ENCODE measurements at places on chromosomes 2 and 18. TPM values are rescaled to one million over a fixed set of nuclear protein-coding genes. Genes with fewer than 3 reads are reported as not detected.

ANKRD30B gene
- polyA plus RNA-seq = 0.10 TPM

PKP4 gene
- polyA plus RNA-seq = 6.8 TPM

ALPG gene
- polyA plus RNA-seq = not detected

C2orf66 gene
- polyA plus RNA-seq = not detected

EGR4 gene
- not detected for polyA plus RNA-seq

KIF5C gene
- 0.72 TPM for polyA plus RNA-seq

C1GALT1C1L gene
- polyA plus RNA-seq = 0.39 TPM

CTAGE1 gene
- polyA plus RNA-seq = not detected

TMEM150A gene
- 17.4 TPM for polyA plus RNA-seq

TXNDC2 gene
- not detected for polyA plus RNA-seq

LIPG gene
- 6.0 TPM for polyA plus RNA-seq

DUSP19 gene
- polyA plus RNA-seq = 0.65 TPM

TCF23 gene
- not detected for polyA plus RNA-seq

TYW5 gene
- 6.0 TPM for polyA plus RNA-seq

DYNAP gene
- not detected for polyA plus RNA-seq

ANKRD53 gene
- polyA plus RNA-seq = 0.77 TPM

R3HDM1 gene
- 24.7 TPM for polyA plus RNA-seq

ZNF385B gene
- polyA plus RNA-seq = 9.2 TPM

SERPINB10 gene
- not detected for polyA plus RNA-seq
